ENCODE measurements at places on chromosomes 12 and 14.

DNA sequence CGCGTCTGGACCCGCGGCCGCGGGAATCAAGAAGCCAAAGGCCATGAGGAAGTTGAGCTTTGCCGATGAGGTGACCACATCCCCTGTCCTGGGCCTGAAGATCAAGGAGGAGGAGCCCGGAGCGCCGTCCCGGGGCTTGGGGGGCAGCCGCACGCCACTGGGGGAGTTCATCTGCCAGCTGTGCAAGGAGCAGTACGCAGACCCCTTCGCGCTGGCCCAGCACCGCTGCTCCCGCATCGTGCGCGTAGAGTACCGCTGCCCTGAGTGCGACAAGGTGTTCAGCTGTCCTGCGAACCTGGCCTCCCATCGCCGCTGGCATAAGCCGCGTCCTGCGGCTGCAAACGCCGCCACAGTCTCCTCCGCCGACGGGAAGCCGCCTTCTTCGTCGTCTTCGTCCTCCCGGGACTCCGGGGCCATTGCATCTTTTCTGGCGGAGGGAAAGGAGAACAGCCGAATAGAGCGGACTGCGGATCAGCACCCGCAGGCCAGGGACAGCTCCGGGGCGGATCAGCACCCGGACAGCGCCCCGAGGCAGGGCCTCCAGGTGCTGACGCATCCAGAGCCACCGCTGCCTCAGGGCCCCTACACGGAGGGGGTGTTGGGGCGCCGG lies 1.0 kb downstream of the INSM2 start:
- peak; percentile 48 for DNase-seq

DNA sequence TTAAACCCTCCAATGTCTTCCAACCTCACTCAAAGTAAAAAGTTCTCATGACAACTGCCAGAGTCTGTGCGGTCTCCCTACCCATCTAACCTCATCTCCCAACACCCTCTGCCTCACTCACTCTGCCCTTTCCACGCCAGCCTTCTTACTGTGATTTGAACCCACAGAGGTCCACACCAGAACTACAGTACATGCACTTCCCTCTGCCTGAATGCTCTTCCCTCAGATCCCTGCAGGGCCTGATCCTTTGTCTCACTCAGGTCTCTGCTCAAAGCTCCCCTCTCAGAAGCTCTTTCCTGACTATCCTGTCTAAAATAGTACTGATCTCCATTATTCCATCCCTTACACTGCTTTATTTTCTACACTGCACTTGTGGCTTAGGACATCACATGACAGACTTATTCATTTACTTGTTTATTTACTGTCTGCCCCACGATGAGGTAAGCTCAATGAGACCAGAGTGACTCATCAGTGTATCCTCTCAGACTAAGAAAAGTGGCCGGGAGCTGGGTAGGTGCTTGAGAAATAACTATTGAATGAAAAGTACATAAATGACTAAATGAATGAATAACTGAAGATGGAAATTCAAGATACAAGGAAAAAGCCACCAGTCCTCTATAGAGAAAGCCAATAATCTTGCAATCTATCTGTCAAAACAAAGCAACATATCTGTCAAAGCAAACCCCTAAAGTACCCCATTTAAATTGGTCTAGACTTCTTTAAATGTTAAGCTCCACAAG lies 17.1 kb downstream of the POMT2 start:
- peak; percentile 88 for DNase-seq

DNA sequence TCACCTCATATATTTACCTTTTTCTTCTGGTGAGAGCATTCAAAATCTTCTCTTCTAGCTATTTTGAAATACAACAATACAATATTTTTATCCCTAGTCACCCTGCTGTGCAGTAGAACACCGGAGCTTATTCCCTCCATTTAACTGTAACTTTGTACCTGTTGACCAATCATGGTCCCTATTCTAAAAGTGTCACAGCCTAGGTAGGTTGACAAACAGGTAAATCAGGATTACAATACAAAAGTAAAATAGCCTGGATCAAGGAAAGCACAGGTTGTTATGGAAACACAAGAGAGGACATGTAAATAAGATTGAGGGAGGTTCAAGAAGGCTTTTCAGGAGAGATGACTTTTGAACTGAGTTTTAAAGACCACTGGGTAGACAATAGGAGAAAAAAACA lies 670.9 kb downstream of the DIO2 start:
- DNase-seq: no peak

DNA sequence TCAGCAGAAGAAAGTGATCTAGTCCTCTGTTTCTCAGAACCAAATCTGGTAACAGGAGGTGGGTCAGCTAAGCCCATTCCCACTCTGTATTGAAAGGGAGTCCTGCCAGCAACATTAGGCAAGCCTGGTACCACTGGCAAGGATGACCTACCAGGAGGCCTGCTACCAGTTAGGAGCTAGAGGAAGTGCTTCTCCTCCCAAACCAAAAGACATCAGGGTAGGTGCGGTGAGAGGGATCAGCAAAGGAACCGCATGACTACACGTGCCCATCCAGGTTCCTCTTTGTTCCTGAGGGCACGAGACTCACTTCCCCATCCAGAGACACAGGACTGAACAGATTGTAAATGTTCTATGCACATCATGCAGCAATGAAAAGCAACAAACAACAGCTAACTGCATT lies 2.8 kb downstream of the KLRC4 start:
- DNase-seq: no peak

DNA sequence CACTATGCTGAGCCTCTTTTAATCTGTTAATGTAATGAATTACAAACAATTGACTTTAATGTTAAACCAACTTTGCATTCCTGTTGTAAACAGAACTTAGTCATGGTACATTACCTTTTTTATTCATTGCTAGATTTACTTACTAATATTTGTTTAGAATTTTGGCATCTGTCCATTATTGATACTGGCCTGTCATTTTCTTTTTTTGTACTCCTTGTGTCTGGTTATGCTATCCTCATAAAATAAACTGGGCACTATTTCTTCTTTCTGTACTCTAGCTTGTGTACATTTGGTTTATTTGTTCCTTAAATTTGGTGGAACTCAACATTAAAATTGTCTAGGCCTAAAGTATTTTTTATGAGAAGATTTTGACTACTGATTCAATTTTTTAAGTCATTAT lies 32.1 kb downstream of the SPATA7 start:
- DNase-seq: no peak

DNA sequence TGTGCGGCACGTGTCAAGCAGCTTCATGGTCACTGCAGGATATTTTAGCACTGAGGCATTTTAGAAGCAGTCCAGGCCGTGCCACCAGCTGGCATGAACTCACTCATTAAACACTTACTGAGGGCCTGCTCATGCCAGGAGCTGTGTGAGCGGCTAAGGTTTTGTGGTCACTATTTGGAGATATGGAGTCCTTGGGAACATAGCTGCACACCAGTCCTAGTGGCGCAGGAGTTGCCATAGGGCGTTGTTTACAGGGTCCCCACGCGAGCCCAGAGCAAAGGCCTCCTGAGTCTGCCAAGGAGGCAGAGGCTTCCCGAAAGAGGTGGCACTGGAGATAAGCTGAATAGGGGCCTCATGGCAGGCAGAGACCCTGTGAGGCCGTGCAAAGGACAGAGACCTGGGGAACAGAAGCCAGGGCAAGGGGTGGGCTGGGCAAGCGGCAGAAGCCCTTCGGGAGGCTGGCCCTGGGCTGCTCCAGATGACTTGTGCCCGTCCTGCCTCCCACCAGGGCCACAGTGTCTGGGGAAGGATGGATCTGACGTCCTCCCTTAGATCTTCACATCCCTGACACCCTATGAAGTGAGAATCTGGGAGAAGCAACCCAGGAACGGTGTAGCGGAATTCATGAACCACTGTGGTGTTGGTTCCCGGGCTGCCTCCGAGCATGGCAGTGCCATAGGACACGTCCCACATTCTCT lies 38.9 kb downstream of the SFSWAP start:
- no peak for DNase-seq

- DNase-seq: no peak
Measured at GRCh38 chr12:26851031-26851809, 18.2 kb upstream of the ITPR2 start.

GRCh38 chr14:85390236-85390635 lies 139.7 kb upstream of the FLRT2 start:
- DNase-seq: no peak

DNA sequence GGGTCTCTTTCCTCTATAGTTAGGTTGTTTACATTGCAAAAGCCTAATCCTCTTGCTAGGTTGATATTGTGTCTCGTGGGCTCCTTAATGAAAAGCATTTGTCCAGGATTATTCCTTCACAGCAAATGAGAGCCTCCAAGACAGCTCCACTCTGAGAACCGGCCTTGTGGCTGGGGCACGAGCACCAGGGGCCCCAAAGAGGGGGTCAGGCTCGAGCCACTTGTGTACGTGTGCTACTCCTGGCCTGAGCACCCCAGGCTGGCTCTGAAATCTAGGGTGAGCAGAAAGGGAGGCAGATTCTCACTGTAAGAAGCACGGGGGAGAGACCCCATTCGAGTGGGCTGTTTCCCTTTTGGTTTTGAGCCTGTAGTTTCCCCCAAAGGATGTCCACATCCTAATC lies 45.0 kb upstream of the FZD10 start:
- DNase-seq: no peak

GRCh38 chr14:25056688-25057078 lies 6.7 kb upstream of the STXBP6 start:
- DNase-seq: no peak

GRCh38 chr12:19778172-19778571 lies 338.9 kb downstream of the AEBP2 start:
- DNase-seq: no peak

DNA sequence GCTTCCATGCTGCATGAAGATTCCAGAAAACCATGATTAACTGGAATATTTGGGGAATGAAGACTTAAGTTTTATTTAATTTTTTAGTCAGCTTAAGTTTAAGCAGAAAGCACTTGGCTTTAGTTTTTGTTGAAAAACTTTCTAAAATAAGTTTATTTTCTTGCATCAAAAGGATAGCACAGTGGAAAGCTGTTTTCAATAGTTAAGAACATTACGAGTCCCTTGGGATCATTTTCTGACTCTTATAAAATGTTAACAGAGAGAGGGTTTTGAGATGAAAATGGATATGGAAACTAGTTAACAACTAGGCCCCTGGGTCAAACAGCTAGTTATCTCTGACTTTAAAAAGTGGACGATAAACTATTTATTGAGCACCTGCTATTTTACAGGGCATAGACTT lies 181.9 kb upstream of the SLC38A2 start:
- DNase-seq: no peak

DNA sequence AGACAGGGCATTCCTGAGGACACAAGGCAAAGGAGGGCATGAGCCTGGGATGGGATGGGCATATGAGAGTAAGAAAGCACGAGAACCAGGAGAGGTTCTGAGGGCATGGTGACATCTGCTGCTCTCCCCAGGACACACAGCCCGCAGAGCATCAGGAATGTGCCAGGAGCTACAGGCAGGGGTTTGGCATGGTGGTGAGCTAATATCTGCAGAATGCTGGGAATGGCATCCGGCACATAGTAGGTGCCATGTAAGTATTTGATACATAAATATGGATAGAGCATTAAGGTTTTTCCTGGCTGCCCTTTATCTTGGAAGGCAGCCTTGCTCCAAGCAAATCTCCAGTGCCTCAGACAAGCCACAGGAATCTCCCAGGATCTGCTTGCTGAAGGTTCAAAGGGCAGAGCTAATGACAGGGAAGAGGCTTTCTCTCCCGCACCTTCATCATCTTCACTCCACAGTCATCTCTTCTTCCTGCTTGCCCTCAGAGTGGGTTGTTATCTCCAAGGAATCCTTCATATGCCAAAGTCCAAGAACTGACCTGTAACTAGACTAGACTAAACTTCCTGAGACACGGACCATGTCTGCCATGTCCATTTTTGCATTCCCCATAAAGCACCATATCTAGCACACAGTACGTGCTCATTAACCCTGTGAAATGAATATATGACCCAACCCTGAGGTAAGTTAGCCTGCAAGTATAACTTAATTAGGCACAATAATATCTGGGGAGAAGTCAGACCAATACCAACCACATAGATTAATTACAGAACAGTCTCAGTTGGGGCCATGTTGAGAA lies 62.0 kb upstream of the SCN8A start:
- no peak for DNase-seq

DNA sequence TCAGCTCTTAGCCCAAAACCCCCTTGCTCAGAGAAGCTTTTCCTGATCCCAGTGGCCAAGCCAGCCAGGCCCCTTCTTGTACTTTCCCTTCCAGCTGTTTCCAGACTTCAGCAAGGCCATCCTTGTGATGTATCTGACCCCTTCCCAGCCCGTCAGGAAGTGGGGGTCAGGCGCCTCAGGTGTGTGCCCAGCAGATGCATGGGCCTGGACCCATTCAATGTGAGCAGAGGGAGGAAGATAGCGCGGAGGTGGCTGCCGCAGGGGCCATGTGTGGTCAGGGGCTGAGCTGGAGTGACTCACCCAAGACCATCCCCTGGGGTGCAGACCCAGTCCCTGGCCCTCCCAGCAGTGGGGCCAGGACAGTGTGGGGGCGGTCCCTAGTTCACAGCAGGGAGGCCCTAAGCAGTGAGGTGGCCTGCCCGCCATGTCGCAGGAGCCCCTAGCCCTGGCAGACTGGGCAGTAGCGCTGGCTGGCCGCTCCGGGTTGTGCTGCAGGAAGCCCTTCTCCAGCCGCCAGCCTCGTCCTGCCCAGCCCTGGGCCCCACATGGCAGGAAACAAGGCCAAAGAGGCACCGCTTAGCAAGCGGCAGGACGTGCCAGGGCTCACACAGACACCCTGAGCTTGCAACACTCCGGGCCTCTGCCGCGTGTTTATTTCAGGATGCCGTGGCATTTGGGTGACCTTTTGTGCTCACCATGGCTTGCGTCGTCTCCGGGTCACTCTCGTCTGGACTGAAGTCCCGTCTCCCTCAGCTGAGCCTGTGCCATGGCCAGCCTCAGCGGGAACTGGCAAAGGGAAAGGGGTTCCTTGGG lies 12.0 kb downstream of the ADSS1 start:
- peak; percentile 43 for DNase-seq

DNA sequence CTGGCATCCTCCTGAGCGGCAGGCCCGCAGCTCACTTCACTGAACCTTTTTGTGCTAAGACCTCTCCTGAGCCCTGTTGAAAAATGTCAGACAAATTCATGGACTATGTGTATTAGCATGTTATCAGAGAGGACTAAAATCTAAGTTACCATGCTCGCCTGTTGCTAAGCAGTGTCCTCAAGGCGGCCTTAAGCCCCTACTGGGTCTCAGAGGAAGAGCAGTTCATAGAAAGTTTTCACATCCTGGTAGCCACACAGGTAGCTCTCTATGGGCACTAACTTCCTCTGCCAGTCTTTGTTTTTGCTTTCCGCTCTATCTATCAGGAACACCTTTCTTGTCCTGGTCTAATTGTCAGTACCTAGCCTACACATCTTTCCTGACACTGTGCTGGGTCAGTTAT lies 306.6 kb upstream of the MIS18BP1 start:
- DNase-seq: no peak

- no peak for DNase-seq
Measured at GRCh38 chr12:131091976-131092691, 138.4 kb downstream of the ADGRD1 start.

DNA sequence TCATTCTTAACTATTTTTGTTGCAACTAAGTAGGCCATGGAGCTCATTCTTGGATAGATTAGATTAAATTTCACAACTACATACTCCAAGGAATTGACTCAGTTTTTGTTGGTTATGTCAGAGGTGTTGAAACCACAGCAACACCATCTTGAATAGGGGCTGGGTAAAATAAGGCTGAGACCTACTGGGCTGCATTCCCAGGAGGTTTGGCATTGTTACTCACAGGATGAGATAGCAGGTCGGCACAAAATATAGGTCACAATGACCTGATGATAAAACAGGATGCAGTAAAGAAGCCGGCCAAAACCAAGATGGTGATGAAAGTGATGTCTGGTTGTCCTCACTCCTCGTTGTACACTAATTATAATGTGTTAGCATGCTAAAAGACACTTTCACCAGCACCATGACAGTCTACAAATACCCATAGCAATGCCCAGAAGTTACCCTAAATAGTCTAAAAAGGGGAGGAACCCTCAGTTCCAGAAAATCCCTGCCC lies 20.9 kb downstream of the DMAC2L start:
- DNase-seq: no peak

- DNase-seq: no peak
Measured at GRCh38 chr14:50812856-50813543, 18.0 kb downstream of the NIN start.
